ENCODE measurements at places on chromosomes 3 and 15. TPM values are rescaled to one million over a fixed set of nuclear protein-coding genes. Genes with fewer than 3 reads are reported as not detected.

Gene TMA7
- total RNA-seq = 435 TPM

Gene CD96
- total RNA-seq = 0.59 TPM

Gene SNX22
- 9.9 TPM for total RNA-seq

Gene CLEC3B
- 391 TPM for total RNA-seq

Gene ALDH1L1
- 24.6 TPM for total RNA-seq

Gene GABRR3
- total RNA-seq = 0.20 TPM

Gene KLHL40
- 0.11 TPM for total RNA-seq

- peaks cover 31% of the 10 kb centered on the region for H3K36me3 ChIP-seq
- H3K27ac ChIP-seq = no peak overlapping the region
- no peaks in the 10 kb centered on the region for H3K27me3 ChIP-seq
- peaks cover 64% of the 10 kb centered on the region for H3K4me1 ChIP-seq
- no peak overlapping the region for H3K4me3 ChIP-seq
These were observed 26.4 kb upstream of the TMEM115 start for GRCh38 chr3:50385754-50386153.

GRCh38 chr15:29472901-29473445 lies 203.4 kb upstream of the NSMCE3 start:
- no peak overlapping the region for H3K27ac ChIP-seq
- no peak overlapping the region for H3K4me3 ChIP-seq

- H3K27me3 ChIP-seq = no peaks in the 10 kb centered on the region
- H3K27ac ChIP-seq = no peak overlapping the region
- peaks cover 21% of the 10 kb centered on the region for H3K4me1 ChIP-seq
- no peak overlapping the region for H3K4me3 ChIP-seq
- DNase-seq = no peak
These were observed 64.2 kb upstream of the GLCE start for GRCh38 chr15:69096196-69096595.

GRCh38 chr3:124352149-124352539 lies 360.2 kb upstream of the ROPN1 start:
- H3K4me1 ChIP-seq = no peaks in the 10 kb centered on the region
- H3K36me3 ChIP-seq = peaks cover 3% of the 10 kb centered on the region
- H3K4me3 ChIP-seq = no peak overlapping the region
- no peak overlapping the region for H3K27ac ChIP-seq
- H3K27me3 ChIP-seq = no peaks in the 10 kb centered on the region

- no peaks in the 10 kb centered on the region for H3K36me3 ChIP-seq
- peaks cover 70% of the 10 kb centered on the region for H3K4me1 ChIP-seq
- no peak overlapping the region for H3K4me3 ChIP-seq
- DNase-seq = peak; percentile 81
- peak overlapping the region; percentile 93 for H3K27ac ChIP-seq
- peaks cover 15% of the 10 kb centered on the region for H3K27me3 ChIP-seq
These were observed 17.5 kb downstream of the GRAMD2A start for GRCh38 chr15:72179950-72180581.

DNA sequence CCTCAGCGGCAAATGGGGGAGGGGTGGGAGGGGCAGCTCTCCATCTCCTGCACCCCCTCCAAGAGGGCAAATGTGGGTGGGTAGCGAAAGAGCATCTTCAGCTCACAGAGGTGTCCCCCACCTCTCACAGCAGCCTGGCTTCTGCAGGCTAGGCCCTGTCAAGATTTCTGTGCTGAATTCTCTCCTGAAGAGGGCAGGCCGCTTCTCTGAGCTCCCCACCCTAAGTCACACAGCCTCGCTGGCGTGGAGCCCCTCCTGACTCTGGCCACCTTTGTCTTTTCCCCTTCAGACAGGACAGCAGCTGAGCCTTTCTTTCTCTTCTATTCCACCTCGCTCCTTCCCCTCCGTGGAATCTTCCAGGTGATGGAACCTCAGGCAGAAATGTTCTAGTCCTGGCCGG lies 26.3 kb upstream of the ADAMTS7 start:
- H3K27ac ChIP-seq = no peak overlapping the region
- no peaks in the 10 kb centered on the region for H3K36me3 ChIP-seq
- H3K27me3 ChIP-seq = no peaks in the 10 kb centered on the region

GRCh38 chr3:34619990-34620389 lies 821.6 kb downstream of the PDCD6IP start:
- no peaks in the 10 kb centered on the region for H3K36me3 ChIP-seq
- H3K27ac ChIP-seq = no peak overlapping the region
- H3K4me3 ChIP-seq = no peak overlapping the region
- H3K27me3 ChIP-seq = no peaks in the 10 kb centered on the region
- no peak for DNase-seq
- H3K4me1 ChIP-seq = no peaks in the 10 kb centered on the region

DNA sequence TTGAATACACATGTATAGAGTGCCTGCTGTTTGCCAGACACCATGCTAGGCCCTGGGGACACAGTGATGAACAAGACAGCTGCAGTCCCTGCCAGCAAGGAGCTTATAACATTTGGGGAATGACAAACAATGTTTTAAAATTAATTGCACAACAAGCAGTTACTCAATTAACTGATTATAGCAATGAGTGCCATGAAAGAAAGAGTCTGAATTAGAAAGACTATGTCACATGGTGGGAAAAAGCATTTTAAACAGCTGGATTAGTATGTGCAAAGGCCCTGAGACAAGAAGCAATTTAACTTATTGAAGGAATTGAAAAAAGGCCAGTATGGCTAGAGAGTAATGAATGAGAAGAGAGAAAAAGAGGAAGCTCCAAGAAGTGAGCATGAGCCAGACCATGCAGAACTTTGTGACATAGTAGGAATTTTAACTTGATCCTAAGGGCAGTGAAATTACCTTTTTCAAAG lies 64.5 kb upstream of the PLXNA1 start:
- no peak overlapping the region for H3K27ac ChIP-seq
- H3K4me1 ChIP-seq = peaks cover 6% of the 10 kb centered on the region
- no peak overlapping the region for H3K4me3 ChIP-seq
- H3K36me3 ChIP-seq = peaks cover 10% of the 10 kb centered on the region
- no peak for DNase-seq
- H3K27me3 ChIP-seq = no peaks in the 10 kb centered on the region

GRCh38 chr3:177236704-177237103 lies 39.4 kb upstream of the TBL1XR1 start:
- no peak for DNase-seq
- no peaks in the 10 kb centered on the region for H3K36me3 ChIP-seq
- no peak overlapping the region for H3K27ac ChIP-seq
- no peaks in the 10 kb centered on the region for H3K4me1 ChIP-seq
- no peak overlapping the region for H3K4me3 ChIP-seq
- no peaks in the 10 kb centered on the region for H3K27me3 ChIP-seq

DNA sequence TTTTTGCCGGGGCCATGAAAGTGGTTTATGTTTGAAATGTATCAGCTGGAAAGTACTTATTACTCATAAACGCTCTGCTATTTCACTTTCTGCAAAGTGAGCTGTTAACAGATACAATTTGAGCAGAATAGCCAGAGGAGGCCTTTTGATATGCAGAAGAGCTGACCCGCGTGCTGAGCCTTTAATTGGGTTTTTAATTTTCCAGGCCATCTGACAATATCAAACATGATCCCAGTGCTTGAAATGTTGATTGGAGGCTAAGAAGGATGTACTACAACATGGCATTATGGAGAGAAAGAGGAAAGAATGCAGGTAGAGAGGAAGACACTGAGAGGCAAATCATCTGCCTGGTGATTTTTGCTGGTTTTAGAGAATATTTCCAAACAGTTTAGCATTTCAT lies 261.3 kb upstream of the MEIS2 start:
- no peak overlapping the region for H3K4me3 ChIP-seq
- H3K27ac ChIP-seq = no peak overlapping the region
- H3K4me1 ChIP-seq = no peaks in the 10 kb centered on the region
- DNase-seq = peak; percentile 26
- no peaks in the 10 kb centered on the region for H3K36me3 ChIP-seq
- H3K27me3 ChIP-seq = no peaks in the 10 kb centered on the region

DNA sequence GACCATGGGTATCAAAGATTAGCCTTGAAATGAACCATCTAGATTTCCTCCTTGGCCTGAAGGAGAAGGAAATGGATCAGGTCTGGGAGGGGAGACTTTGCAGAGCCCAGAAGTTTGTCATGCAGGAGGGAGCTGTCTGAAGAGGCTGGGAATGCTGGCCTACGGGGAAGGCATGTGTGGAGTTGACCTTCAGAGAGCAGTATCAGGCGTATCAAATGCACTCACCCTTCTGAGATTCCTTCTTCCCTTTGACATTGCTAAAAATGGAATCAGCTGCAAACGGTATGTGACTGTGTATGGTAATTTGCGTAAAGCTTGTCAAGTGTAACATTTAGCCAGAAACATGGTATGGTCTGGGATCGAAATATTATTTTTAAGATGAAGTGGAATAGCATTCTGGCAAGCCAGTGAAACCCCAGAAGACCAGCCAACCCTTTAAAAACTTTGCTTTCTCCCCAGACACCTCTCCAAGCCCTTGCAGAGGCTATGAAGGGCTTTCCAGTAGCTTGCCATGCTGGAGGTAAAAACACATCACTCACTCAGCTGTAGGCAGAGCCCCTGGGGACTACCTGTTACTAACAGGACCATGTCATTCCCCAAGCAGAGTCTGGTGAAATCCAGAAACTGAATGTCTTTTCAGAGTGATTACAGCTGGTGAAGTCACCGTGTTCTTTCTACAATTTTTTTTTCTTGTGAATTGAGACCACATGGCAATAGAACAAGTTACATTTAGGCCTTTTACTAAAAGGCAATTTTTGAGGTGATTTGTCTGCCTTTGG lies 174.7 kb upstream of the SLC24A5 start:
- H3K36me3 ChIP-seq = no peaks in the 10 kb centered on the region
- no peaks in the 10 kb centered on the region for H3K4me1 ChIP-seq
- H3K27ac ChIP-seq = no peak overlapping the region
- no peak for DNase-seq
- H3K27me3 ChIP-seq = no peaks in the 10 kb centered on the region

DNA sequence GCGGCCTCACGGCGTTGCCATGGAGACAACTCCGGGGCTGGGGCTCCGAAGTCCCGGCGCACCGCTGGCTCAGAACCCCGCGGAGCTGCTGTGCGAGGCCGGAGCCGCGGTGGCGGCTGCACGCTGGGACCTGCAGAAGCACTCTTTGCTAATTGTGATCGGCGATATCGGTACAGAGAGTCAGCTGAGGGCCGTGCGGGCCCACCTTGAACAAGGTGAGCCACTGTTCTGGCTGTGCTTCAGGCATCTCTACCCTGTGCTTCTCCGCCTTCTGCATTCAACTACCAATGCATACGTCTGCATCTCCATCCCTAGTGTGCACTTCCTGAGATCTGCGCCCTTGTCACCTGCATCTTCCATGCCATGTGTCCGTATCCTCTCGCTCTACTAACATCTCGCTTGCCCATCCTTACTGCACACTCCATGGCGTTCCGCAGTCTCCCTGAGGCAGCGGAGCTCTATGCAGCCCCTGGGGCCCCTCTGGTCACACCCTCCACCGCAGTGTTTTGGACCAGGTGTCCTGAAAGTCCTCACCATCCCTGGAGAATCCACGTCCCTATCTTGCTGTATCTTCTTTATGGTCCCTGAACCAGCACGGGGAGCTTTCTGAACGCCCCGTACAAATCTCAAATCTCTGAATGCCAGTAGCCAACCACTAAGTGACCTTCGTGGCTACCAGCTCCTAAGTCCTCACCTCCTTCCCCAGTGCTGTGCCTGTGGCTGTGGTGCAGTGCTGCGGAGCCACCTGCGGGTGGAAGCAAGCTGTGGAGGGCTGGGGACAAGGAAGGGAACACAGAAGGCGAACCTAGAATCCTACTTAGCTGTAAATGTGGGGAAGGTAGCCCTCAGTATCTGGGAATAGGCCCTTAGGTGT lies 6.2 kb upstream of the MAP1A start:
- H3K4me3 ChIP-seq = peak overlapping the region; percentile 73
- H3K36me3 ChIP-seq = no peaks in the 10 kb centered on the region
- peak; percentile 83 for DNase-seq
- H3K27ac ChIP-seq = peak overlapping the region; percentile 81
- H3K27me3 ChIP-seq = no peaks in the 10 kb centered on the region

DNA sequence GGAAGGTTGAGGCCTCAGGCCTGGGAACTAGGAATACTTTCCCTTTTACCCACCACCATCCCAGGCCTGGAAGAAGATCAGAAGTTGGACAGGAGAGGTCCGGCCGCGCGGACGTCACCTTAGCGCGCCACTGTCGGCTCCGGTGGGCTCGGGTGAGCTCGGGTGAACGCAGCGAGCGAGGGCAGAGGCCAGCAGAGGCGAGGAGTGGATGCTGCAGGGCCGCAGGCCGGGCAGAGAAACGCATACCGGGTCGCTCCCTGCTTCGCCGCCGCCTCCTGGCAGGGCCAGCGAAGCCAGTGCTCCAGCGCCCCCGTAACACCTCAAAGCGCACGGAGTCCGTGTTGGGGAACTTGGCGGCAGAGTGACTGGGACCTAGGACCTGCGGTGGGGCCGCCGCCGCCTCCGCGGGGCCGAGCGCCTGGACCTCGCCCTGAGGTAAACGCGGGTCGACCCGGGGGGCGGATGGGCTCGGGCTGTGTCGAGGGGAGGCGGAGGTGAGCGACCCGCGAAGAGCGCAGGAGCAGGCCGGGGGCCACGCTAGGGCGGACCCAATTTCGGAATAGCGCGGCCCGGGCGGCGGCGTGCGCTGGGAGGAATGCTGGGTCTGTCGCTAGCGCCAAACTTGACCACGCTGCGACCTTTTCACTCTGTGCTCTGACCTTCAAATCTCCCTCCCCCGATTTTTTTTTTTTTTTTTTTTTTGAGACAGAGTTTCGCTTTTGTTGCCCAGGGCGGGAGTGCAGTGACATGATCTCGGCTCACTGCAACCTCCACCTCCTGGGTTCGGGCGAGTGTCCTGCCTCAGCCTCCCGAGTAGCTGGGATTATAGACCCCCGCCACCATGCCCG lies 1.6 kb downstream of the CYP11A1 start:
- H3K4me3 ChIP-seq = peak overlapping the region; percentile 47
- peaks cover 33% of the 10 kb centered on the region for H3K27me3 ChIP-seq
- no peaks in the 10 kb centered on the region for H3K36me3 ChIP-seq
- peak; percentile 38 for DNase-seq

- no peaks in the 10 kb centered on the region for H3K4me1 ChIP-seq
- no peaks in the 10 kb centered on the region for H3K27me3 ChIP-seq
- no peak overlapping the region for H3K4me3 ChIP-seq
- H3K27ac ChIP-seq = no peak overlapping the region
- H3K36me3 ChIP-seq = no peaks in the 10 kb centered on the region
- DNase-seq = no peak
These were observed 40.9 kb upstream of the CCR2 start for GRCh38 chr3:46312991-46313390.

DNA sequence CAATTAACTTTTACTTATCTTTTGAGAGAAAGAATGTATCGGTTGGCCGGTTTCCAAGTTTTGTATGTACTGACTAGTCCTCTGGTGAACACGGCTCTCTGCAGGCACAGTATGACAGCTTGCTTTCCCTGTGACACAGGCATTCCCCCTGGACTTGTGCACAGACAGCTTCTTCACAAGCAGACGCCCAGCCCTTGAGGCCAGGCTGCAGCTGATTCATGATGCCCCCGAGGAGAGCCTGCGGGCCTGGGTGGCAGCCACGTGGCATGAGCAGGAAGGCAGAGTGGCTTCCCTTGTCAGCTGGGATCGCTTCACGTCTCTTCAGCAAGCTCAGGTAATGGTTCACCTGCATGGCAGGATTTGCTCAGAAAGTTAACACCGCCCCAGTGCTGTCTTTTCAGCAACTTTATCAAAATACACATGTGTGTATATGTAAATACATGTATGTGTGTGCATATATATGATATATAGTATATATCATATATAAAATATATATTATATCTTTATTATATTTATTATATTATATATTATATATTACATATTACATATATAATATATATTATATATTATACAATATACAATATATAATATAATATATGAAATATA lies 25.5 kb downstream of the FAN1 start:
- no peak overlapping the region for H3K27ac ChIP-seq
- peaks cover 4% of the 10 kb centered on the region for H3K4me1 ChIP-seq
- DNase-seq = peak; percentile 19
- peaks cover 63% of the 10 kb centered on the region for H3K36me3 ChIP-seq
- H3K27me3 ChIP-seq = no peaks in the 10 kb centered on the region

- H3K4me3 ChIP-seq = no peak overlapping the region
- H3K36me3 ChIP-seq = peaks cover 20% of the 10 kb centered on the region
- H3K4me1 ChIP-seq = peaks cover 33% of the 10 kb centered on the region
- DNase-seq = no peak
- no peaks in the 10 kb centered on the region for H3K27me3 ChIP-seq
These were observed 553 bp upstream of the TNNC1 start for GRCh38 chr3:52454250-52454937.

Measured in spinal cord (tissue), 10 donors.